ENCODE measurements at places on chromosomes 3 and 15.

- no peak for DNase-seq
Observed at GRCh38 chr3:123723522-123724168, 138.8 kb upstream of the HACD2 start.

- DNase-seq: no peak
Observed at GRCh38 chr3:65559643-65560042, 479.1 kb downstream of the MAGI1 start.

- no peak for DNase-seq
Observed at GRCh38 chr3:108849075-108849474, 26.5 kb downstream of the TRAT1 start.

- DNase-seq: no peak
Observed at GRCh38 chr3:85710490-85710889, 751.7 kb downstream of the CADM2 start.

GRCh38 chr3:142586803-142587406, 8.4 kb upstream of the ATR start:
- DNase-seq: no peak

DNA sequence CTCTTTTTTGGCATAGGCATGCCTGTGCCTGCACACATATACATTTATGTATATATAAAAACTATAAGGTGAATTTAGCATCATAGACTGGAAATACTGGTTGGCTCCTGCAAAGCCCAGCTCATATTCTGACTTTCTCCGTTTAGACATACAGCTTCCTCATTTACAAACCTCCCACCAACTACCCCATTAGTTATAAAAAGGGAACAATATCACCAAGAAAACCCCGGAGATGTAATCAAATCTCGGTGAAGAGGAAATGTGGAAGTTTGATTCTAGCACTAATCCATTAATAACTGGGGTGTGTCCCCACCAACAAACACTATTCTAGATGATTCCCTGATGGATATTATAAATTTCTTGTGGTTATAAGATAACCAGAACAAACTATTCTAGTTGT, 517.7 kb upstream of the TBL1XR1 start:
- DNase-seq: no peak

DNA sequence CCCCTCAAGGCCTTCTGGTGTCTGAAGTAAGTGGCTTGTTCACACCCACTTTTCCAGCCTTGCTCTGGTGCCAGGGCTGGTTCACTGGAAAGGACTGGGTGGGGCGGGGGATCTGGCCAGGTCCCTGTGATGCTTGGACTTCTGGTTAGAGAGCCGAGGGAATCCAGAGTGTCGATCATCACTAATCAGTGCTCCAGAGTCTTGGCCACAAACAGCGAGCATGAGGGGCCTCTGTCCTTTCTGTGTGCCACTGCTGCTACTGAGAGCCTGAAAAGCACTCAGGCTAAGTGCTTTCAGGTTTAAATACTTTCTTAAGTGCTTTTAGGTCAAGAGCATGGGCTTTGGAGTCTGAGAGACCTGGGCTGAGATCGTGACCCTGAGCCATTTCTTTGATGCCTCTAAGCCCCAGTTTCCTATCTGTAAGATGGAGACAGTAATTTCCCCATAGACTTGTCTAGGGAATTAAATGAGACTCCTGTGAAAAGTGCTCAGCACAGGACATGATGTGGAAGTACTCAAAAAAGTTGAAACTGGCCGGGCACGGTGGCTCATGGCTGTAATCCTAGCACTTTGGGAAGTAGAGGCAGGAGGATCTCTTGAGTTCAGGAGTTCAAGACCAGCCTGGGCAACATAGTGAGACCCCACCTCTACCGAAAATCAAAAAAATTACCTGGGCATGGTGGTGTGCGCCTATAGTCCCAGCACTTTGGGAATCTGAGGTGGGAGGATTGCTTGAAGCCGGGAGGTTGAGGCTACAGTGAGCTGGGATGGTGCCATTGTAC, 53.8 kb upstream of the SEC22A start:
- DNase-seq: no peak

DNA sequence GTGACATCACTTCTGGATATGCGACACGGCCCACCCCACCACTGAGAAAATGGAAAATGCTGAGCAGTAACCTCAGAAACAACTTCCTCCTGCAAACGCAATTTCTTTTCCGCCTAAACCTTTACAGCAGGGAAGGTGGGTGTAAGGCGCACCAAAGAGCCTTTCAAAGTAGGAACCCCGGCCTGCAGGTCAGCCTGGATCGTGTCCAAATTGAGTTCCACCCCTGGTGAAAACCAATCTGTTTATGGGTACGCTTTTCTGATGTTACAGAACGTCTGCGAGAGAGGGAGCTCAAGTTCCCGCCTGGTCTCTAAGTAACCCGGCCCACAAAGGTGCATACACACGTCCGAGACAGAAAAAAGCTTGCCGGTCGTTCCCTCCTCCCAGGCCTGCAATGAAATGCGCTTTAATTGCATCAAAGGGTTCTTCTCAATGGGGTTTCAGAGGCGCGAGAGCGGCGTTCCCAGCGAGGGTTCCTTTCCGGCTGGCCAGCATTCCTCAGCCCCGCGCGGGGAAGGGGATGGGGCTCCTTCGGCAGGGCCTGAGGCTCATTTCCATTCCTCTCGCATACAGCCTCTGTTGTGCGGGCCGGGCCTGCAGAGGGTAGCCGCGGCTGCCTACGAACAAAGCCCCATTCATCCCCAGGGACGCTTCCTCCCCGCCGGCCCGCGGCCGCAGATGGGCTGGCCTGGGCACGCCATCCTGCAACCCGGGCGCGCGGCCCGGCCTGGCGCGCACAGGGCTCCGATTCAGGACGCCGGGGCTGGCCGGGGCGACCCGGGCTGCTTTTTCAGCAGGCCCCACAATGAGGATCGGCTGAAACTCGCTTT, 138.1 kb downstream of the TMCO5A start:
- no peak for DNase-seq

- no peak for DNase-seq
Observed at GRCh38 chr3:10085738-10086137, 22.3 kb downstream of the FANCD2OS start.

DNA sequence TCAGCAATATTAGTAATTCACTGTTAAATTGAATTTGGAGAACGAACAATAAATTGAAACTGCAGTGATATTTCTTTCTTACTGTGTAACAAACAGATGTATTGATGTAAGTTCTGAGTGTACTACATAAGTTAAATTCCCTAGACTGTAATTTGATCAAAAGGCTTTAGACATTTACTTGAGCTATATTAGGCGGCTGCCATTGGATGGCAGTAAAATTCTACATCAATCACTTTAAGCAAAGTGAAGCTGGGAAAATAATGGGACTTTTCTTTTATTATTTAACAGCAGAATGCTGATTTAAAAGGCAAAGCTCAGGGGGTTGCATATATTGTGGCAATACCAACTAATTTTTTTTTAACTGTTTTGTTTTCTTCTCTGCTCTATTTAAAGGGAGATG, 212.6 kb upstream of the PLSCR5 start:
- DNase-seq: no peak

DNA sequence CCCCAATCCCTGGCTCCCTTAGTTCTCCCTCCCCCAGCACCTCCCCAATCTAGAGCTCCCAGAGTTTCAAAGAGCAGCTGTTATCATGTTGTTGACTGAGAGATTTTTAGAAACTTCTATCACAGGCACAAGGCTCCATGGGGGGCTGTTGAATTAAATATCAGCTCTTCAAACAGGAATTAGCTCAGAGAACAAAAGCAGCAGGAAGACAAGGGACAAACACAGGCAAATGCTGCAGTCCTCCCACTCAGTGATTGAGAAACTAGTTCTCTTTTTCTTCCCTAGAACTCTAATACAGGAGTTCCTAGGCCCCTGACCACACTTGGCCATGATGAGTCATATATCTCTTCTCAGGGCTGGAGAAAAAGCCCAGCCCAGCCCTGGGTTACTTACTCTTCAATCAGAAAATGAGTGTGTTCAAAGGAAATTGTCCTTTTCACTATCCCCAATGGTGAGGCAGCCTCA, 262.1 kb downstream of the IGSF11 start:
- DNase-seq: no peak

- no peak for DNase-seq
Observed at GRCh38 chr3:143240886-143241285, 121.3 kb downstream of the CHST2 start.

GRCh38 chr3:162213956-162214355, 717.3 kb downstream of the OTOL1 start:
- no peak for DNase-seq

- DNase-seq: no peak
Observed at GRCh38 chr15:101531170-101531569, 41.7 kb upstream of the PCSK6 start.

DNA sequence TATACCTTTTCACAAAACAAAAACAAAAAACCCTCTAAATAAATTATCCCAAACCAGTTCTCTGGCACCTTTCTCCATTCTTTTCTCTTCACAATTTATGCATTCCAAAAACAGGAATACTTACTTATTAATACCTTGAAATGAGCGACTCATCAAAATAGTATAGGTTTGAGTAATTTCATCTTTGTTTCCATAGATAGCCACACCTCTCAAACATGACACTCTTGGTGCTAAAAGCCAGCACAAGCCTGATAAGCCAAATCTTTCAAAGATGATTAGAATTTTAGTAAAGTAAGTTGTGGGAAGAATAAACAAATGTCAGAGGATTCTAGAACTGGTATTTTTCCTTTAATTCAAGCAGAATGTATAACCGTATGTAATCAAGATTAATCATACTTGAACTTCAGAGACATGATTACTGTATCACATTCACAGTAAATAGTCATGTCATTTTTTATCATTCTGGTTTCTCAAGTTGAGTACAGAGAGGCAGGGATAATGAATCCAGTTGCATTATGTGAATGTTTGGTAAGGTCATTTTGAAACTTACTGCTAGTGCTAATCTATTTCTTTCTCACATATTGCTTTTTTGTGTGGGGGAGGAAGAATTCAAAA, 12.1 kb upstream of the WDR5B start:
- no peak for DNase-seq

DNA sequence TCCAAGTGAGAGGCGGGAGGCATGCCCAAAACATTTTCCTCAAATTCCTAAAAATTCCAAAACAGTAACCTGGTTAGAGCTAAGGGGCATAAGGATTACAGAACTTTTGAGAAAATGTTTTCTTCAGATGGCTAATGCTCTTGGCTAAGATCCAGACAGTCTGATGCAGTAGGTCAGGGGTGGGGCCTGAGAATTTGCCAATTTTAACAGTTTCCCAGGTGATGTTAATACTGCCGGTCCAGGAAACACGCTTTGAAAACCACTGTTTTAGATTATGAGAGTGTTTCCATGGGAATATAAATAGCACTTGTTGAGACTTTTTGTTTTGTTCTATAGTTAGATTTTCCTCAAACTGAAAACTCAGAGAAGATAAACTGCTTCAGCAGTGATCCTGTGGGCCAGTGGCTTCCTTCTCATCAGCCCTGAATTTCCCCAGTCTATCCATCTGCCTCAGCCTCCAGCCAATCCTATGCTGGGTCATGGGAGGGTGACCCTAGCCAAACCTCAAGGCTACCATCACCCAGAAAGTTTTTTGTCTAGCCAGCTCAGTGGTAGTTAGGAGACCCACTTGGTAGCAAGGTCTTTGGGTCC, 71.6 kb upstream of the ACP3 start:
- DNase-seq: no peak

GRCh38 chr3:125045194-125045593, 10.6 kb downstream of the HEG1 start:
- DNase-seq: no peak

- no peak for DNase-seq
Observed at GRCh38 chr3:32421185-32421584, 29.5 kb downstream of the CMTM7 start.

DNA sequence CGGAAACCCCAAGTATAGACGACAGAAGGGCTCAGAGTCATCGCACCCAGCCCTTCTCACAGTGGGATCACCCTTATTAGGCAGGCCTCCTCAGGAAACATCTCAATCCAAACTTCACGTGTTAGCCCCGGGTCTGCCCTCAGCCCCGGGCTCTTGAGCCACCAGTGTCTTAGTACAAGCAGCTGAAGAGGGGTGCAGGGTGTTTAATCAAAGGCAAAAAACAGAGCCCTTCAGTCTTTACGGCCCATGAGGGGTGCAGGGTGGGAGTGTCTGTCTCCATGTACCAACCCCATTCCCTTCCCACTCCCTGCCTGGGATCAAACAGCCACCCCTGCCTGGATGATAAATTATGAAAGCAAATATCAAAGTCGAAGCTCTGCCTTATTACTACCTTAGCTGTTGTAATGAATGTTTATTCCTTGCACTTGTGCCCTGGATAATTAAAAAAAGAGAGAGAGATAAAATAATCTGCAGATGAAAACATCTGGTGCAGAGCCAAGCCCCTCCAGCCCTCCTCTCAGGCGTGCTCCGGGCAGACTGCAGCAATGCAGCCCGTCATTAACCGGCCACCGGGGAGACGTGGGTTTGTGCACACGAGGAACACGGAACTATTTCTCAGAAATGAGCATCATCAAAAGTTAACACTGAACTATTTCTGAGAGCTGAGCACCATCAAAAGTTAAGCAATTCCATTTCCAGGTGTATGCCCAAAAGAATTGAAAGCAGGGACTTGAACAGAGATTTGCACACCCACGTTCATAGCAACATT, 64.5 kb downstream of the ADAMTS17 start:
- no peak for DNase-seq

DNA sequence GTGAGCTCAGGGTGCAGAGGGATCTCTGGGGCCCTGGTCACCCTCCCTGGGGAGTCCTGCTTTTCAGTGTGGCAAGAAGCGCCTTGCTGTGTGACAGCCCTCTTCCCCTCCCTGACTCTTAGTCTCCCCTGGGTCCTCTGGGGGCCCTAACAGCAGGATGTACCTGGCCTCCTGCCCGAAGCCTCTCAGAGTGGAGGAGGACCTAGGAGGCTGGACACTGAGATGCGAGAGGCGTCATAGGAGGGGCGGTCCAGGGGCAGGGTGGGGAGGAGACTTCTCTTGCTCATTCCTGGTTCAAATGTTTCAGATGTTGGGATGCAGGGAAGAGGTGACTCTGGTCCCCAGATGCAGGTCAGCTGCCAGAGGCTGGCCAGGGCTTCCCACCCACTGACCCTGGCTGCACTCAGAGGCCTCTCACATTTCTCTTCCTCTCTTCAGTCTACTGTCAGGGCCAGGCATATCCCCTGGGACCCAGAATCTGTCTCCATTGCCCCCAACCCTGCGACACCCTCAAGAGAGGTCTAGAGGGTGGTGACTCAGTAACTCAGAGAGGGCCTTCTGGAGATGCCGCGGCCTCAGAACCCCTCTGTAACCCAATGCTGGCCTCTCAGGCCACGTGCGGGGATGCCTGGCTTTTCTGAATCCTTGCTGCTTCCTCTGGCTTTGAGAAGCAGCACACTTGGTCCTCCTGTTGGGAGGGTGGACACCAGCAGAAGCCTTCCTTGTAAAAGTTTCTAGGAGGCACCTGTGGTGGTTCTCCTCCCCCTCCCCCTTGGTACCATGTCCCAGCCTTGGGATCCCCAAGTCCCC, 25.9 kb downstream of the SNX33 start:
- no peak for DNase-seq

All from stimulated activated CD4-positive, alpha-beta T cell treated with anti-CD3 and anti-CD28 coated beads, TNF-alpha, amount 100 ng/mL, for 1 hour (primary cell).